ENCODE measurements at places on chromosomes 11 and 22. TPM values are rescaled to one million over a fixed set of nuclear protein-coding genes. Genes with fewer than 3 reads are reported as not detected.

GRCh38 chr22:30008401-30008800, 71.9 kb upstream of the HORMAD2 start:
- H3K27me3 ChIP-seq: no peaks in the 10 kb centered on the region
- H3K4me1 ChIP-seq: no peaks in the 10 kb centered on the region
- peaks cover 3% of the 10 kb centered on the region for H3K36me3 ChIP-seq
- no peak for DNase-seq
- H3K27ac ChIP-seq: no peak overlapping the region

GRCh38 chr11:69215784-69216415, 60.2 kb downstream of the SMIM38 start:
- no peak for DNase-seq
- H3K27me3 ChIP-seq: no peaks in the 10 kb centered on the region
- no peak overlapping the region for H3K4me3 ChIP-seq

GRCh38 chr22:38313384-38313955, 3.8 kb downstream of the CSNK1E start:
- peaks cover 55% of the 10 kb centered on the region for H3K4me1 ChIP-seq
- DNase-seq: peak; percentile 35
- peak overlapping the region; percentile 85 for H3K27ac ChIP-seq

DNA sequence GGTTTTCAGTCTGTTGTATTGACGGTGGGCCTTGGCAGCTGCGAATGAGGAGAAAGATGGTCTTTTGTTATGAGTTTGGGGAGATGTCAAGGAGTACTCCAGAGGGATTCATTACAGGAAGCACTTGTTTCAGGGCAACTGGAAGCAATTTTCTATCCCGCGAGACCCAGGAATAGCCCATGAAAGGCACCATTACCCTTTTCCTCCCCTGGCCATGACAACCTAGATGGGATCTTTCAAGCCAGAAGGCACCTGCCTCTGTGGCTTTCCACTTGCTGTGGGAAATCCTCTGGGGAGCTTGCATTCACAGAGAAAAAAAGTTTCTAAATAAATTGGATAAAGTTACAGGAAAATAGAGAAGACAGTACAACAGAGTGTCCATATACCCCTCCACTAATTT, 2.7 kb downstream of the ZNF215 start:
- no peak overlapping the region for H3K4me3 ChIP-seq
- 0 out of 2 replicates have a peak, but pooled peaks cover 6% of the 10 kb centered on the region for H3K4me1 ChIP-seq
- no peak for DNase-seq
- no peaks in the 10 kb centered on the region for H3K36me3 ChIP-seq

Gene APLP2
- 29.3 TPM for polyA plus RNA-seq

Gene APLNR
- polyA plus RNA-seq: not detected

DNA sequence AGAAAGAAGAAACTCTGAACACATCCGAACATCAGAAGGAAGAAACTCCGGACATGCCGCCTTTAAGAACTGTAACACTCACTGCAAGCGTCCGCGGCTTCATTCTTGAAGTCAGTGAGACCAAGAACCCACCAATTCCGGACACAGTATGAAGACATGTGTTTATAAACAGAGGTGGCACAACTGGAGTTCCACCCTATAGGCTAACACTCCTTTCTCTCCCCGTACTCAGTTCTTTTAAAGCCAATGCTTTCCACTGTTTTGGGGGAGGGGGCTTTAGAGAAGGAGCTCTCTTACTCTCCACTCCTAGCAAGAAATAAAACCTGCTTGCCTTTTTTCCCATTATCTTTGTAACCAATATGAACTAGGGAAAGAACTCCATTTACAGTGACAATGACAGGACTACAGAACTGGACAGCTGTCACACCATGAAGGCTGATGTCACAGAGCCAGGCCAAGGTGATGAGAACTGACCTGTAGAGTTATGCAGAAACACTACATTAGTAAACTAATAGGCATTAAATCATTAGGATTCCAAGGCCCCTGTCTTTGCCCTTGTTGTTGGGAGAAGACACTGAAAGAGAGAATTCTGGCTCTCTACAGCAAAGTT, 733 bp downstream of the TRIM5 start:
- DNase-seq: no peak
- peak overlapping the region; percentile 87 for H3K4me3 ChIP-seq
- peaks cover 8% of the 10 kb centered on the region for H3K4me1 ChIP-seq
- H3K36me3 ChIP-seq: no peaks in the 10 kb centered on the region
- no peaks in the 10 kb centered on the region for H3K27me3 ChIP-seq

- no peaks in the 10 kb centered on the region for H3K4me1 ChIP-seq
- no peaks in the 10 kb centered on the region for H3K27me3 ChIP-seq
- H3K27ac ChIP-seq: no peak overlapping the region
- no peaks in the 10 kb centered on the region for H3K36me3 ChIP-seq
- no peak for DNase-seq
Measured at GRCh38 chr22:27393371-27393770, 408.2 kb downstream of the MN1 start.

- H3K4me1 ChIP-seq: peaks cover 21% of the 10 kb centered on the region
- H3K27me3 ChIP-seq: no peaks in the 10 kb centered on the region
- no peak overlapping the region for H3K4me3 ChIP-seq
Measured at GRCh38 chr11:83287631-83288030, 1.5 kb upstream of the CCDC90B start.

- peaks cover 3% of the 10 kb centered on the region for H3K4me1 ChIP-seq
- no peak for DNase-seq
- no peak overlapping the region for H3K27ac ChIP-seq
- H3K4me3 ChIP-seq: no peak overlapping the region
- H3K36me3 ChIP-seq: no peaks in the 10 kb centered on the region
- no peaks in the 10 kb centered on the region for H3K27me3 ChIP-seq
Measured at GRCh38 chr11:74280494-74280893, 30.9 kb downstream of the P4HA3 start.
